Fibroblast of villous mesenchyme (primary cell): ENCODE measurements at places on chromosomes 13 and 19. TPM values are rescaled to one million over a fixed set of nuclear protein-coding genes. Genes with fewer than 3 reads are reported as not detected.

DNA sequence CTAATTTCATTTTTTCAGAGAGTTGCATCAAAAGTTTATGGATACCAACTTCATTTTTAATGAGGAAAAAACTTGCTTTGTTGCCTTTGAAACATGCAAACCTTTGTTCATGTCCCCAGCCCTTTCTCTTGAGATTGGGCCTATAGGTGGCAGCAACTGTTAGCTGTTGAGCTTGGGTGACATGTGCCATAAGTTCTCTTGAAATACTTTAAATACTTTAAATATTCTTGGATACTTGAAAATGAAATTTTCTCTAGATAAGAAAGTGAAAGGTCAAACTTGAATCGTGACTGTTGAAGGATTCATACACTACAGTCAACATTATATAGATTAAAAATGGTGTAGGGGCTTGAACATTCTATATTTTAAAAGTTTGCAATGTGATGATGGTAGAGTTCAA lies 294.9 kb downstream of the NDFIP2 start:
- peak; percentile 73 for DNase-seq

DNA sequence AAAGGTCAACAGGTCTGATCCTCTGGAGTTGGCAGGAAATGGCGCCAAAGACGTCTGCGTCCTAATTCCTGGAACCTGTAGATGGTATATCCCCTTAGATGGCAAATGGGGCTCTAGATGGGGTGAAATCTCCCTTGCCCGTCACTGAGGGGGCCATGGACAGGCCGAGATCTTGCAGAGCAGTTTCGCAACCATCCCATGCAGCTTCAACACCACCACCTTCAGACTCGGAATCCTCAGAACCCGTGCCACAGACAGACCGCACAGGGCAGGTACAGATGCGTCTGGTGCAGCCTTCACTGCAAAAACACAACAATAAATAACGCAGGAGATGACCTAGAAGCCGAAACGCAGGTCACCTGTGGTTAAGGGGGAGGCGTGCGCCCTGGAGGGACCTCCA lies 17.7 kb downstream of the REXO1 start:
- DNase-seq, result no peak

- DNase-seq, result no peak
Observed at GRCh38 chr13:113176280-113176679, 17.8 kb downstream of the PROZ start.

- DNase-seq, result no peak
Observed at GRCh38 chr13:44465318-44465717, 91.7 kb downstream of the SERP2 start.

DNA sequence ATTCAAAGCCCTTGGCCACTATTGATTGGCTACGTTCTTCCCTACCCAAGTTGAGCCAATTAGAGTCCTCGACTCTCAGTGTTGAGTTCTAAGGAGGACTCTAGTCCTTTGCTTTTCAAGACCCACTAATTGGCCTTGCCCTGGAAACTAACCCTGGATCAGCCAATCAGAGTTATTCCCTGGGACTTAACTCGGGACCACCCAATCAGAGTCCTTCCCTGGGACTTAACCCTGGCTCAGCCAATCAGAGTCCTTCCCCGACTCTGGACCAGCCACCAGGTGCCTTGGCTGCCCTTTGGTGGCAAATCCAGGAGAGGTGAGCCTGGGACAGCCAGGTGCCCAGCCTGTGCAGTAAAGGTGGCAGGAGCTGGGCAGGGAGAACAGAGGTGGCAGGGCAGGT lies 28.7 kb downstream of the ATP8B3 start:
- DNase-seq, result no peak

Gene NRTN
- 0.32 TPM in 1 of 2 replicates, not detected in the other for total RNA-seq

DNA sequence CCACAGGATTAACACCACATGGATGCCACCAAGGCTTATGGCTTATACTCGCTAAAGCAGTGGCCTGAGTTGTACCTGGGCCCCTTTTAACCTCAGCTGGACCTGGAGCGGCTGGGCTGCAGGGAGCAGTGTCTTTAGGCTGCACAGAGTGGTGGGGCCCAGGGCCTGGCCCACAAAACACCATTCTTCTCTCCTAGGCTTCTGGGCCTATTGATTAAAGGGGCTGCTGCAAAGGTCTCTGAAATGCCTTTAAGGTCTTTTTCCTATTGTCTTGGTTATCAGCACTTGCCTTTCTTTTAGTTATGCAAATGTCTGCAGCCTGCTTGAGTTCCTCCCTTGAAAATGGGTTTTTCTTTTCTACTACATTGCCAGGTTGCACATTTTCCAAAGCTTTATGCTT lies 973.9 kb upstream of the PRR20A start:
- DNase-seq, result no peak

- DNase-seq, result no peak
Observed at GRCh38 chr13:26880735-26881134, 120.1 kb upstream of the GPR12 start.

Gene ZNF723
- not detected in 2 replicates for total RNA-seq

DNA sequence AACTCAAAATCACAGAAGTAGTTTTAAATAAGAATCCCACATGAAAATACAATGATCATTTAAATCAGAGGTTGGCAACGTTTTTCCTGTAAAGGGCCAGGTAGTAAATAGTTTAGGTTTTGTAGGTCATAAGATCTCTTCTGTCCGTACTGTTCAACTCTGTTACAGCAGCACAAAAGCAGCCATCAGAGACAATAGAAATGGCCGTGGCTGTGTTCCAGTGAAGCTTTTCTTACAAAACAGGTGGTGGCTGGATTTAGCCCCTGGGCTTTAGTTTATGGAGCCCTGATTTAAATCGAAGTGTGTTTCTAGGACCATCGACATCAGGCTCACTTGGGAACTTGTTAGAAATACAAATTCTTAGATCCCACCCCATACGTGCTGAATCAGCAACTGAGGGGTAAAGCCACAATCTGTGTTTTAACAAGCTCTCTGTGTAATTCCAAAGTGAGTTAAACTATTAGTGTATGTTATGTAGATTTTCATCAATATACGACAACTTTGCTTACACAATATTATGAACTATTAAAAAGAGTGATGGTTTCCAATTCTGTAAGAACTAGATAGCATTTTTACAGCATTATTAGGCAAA lies 54.8 kb upstream of the MIR17HG start:
- DNase-seq, result no peak

Gene MYO1F
- total RNA-seq, result 0.32 and 1.3 TPM in 2 replicates

DNA sequence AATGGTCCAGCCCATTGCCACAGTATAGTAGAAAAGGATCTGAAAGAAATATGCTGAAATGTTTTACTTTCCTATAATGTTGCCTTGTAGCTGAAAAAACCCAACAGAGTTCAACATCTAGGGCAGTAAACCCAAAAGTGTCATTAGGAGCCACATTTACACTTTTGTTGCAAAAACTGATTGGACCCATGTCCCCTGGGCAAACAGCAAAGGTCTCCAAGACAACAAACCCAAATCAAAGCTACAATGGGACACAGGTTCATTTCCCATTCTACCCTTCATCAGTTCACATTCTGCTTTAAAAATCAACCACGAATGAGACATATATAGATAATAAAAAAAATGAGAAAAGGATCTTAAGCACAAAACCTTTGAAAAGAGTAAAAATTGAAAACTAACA lies 744.8 kb downstream of the PCDH17 start:
- no peak for DNase-seq

DNA sequence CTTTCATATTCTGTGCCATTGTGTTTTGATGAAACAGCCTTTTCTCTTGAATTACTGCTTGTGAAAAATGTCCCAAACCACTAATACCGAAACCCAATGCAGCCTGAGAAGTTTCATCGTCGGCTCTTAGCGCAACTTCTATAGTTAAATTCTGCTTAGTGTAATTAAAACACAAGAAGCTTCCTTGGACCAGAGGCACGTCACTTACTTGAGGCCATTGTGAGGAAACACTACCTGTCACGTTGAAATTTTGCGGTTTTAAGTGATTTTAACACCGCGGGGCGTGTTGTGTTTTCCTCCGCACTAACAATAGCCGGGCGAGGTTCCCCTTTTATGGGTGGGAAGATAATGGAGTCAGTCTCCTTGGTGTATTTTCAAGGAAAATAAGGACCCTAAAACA lies 70.9 kb downstream of the GGACT start:
- DNase-seq, result no peak

Gene PSG7
- total RNA-seq, result not detected in 2 replicates

DNA sequence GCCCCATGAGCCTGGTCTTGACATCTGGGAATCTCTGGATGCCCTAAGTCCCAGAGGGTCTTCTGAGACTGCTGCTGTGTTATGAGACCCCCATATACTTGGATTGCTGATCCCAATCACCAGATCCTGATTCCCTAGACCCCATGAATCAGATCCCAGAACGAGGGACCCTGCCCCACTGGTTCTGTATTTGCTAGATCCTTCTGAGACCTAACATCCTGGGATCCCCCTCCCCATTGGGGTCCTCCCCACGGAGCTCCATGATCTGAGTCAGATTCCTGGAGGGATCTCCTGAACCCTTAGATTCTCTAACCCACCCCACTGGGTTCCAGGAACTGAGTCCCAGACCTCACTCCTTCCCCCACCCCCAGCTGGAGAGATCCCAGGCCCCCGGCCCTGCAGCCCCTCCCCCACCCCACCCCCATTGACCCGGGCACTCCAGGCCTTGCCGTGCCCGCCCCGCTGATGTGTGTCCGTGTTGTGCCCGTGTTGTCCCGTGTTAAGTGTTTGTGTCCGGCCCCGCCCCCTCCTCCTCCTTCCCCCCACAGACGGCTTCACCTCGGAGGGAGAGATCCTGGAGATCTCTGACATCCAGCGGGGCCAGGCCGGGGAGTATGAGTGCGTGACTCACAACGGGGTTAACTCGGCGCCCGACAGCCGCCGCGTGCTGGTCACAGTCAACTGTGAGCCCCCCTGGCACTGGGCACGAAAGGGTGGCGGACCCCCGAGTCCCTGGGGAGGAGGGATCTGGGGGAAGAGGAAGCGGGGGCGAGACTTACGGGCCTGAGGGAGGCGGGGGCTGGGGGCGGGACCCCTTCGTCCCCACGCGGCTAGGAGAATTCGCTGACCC lies 15.0 kb downstream of the IGLON5 start:
- DNase-seq, result no peak

Gene COLGALT1
- 103 and 119 TPM in 2 replicates for total RNA-seq

DNA sequence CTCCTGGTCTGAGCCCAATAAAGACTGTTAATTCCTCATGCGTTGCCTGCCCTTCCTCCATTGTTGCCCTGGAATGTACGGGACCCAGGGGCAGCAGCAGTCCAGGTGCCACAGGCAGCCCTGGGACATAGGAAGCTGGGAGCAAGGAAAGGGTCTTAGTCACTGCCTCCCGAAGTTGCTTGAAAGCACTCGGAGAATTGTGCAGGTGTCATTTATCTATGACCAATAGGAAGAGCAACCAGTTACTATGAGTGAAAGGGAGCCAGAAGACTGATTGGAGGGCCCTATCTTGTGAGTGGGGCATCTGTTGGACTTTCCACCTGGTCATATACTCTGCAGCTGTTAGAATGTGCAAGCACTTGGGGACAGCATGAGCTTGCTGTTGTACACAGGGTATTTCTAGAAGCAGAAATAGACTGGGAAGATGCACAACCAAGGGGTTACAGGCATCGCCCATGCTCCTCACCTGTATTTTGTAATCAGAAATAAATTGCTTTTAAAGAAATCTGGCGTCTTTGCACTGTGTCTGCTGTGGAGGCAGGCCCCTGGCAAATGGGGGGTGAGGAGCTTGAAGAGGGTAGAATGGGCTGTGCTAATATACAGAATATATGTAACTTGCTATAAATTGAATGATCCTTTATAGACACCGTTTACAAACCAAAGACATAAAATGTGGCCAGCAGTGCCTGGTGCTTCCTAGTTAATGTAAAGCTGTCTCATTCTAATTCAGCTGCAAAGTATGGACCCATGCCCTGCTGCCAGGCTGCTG lies 4.2 kb upstream of the RPS11 start:
- DNase-seq, result no peak

GRCh38 chr13:75566658-75567057 lies 17.1 kb downstream of the UCHL3 start:
- DNase-seq, result peak; percentile 61

GRCh38 chr19:4196587-4197148 lies 14.2 kb downstream of the ANKRD24 start:
- DNase-seq, result no peak

GRCh38 chr13:64767054-64767453 lies 2463.1 kb downstream of the PCDH9 start:
- no peak for DNase-seq

GRCh38 chr13:77331421-77331820 lies 4.5 kb upstream of the MYCBP2 start:
- no peak for DNase-seq

DNA sequence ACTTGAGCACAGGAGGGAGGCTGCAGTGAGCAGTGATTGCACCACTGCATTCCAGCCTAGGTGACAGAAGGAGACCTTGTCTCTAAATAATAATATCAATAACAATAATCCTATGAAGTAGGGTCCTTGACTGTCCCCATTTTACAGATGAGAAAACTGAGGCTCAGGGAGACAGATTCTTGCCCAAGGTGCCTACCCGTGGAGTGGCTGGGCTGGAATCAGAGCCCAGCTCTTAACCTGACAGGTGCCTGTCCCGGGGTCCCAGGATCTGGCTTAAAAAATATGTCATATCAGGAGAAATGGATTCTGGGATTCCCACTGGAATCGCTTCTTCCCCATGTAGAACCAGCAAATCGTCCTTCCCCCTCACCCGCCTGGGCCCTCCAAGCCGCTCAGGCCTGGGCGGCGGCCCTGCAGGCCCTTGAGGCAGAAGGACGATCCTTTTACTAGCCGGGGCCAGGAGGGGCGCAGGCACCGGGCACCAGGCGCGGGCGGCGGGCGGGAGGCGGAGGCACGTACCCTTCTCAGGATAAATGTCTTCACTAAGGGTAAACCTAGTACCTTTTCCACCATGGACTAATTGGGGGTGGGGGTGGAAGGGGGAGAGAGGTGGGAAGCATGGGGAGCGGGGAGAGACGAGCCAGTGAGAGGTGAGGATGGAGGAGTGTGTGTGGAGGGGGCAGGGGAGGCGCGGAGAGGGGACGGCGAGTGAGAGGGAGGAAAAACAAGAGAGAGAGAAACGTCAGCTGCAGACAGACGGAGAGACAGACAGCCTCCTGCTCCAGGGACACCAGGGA lies 60.6 kb downstream of the COLGALT1 start:
- DNase-seq, result no peak

DNA sequence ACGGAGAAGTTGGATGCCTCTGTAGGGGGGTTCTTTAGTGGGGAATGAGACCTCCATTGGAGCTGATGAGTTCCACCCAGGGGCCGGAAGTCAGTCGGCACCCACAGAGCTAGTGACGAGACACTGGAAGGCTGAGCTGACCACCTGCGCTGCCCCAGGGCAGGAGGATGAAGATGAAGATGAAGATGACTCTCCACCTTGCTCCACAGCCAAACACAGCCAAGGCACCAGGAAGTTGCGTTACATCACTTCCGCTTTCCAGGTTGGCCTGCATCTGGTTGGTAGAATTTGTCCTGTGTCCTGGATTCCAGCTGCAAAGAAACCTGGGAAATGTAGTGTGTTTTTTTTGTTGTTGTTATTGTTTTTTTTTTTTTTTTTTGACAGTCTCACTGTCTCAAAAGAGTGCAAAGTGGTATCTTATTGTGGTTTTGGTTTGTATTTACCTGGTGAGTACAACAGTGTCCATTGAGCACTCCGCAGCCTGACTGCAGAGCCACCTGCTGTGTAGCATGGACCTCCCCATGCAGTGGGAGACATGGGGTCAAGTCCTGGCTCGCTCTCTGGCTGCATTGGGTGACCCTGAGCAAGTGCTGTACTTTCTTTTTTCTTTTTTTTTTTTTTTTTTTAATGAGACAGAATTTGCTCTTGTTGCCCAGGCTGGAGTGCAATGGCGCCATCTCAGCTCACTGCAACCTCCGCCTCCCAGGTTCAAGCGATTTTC lies 1.9 kb downstream of the TBC1D17 start:
- no peak for DNase-seq
